Suppressor macrophage treated with lipopolysaccharide for 4 hours (primary cell): ENCODE measurements at places on chromosomes 1 and 21.
A peak's percentile ranks its signal among the peaks of the same experiment; 100 is the strongest.

- peak; percentile 95 for DNase-seq
Measured at GRCh38 chr1:27650539-27651175, 15.7 kb upstream of the FGR start.

- peak; percentile 68 for DNase-seq
Measured at GRCh38 chr1:227946624-227947385, 927 bp downstream of the WNT9A start.

- DNase-seq = no peak
Measured at GRCh38 chr1:33468531-33468930, 3.9 kb upstream of the ZSCAN20 start.

DNA sequence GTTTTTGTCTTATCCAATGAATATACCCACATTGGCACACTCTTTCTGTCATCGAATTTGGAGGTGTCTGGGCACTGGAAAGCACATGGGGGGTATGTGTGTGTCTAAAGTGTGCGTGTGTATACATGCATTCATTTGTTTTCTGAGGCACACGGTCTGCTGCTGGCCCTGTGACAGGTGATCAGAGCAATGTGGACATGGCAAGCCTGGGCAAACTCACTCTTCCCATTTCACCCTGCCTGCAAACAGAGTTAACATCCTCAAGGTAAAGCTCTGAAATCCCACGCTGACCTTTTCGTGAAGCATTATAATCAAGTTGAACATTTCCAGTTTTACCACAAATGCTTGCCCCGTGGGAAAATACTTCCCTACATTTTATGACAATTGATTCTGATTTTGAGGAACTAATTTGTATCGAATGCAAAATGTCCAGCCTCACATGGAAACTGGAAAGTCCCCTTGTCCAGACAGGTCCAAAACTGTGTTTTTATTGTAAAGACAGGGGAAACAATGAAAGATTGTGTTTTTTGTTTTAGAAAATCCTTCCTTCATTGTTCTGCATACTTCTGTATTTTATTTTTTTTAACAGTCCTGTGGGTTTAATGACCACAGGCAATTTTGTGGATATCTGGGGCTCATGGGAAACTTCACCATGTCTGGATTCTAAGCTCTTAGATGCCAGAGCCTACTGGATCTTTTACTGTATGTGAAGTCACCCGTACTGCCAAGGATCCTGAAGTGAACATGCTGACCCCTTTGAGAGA lies 160.9 kb downstream of the PBX1 start:
- DNase-seq = peak; percentile 47

GRCh38 chr21:27793901-27794300 lies 827.0 kb upstream of the ADAMTS5 start:
- DNase-seq = no peak

DNA sequence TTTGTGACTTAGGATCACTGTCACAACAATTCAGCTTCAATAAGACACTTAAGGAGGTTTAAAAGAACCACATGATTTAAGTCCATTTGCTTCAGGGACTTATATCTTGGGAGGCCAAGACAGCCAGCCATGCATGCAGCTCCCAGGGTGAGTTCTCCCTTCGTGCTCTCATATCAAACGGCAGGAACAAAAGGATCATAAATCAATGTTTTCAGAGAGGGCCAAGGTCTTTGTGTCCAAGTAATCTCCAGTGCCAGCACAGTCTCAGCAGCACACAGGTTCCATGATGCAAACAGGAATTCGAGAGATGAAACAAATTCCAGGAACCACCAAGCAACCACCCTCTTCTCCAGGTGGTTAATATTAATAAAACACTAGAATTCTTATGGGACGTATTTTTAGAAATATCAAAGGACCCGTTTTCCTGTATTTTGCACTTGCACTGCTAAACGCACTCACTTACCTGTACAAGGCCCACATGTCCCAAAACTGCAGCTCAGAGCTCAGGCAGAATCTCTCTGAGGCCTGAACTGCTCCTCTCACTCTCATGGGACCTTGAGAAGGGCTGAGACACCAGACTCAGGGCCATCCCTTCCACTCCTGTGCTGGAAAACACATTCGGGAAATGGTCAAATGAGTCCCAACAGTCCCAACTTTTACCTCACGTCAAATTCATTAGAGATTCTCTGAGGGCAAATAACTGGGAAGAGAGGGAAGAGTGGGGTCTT lies 100.0 kb upstream of the RAB4A start:
- no peak for DNase-seq

DNA sequence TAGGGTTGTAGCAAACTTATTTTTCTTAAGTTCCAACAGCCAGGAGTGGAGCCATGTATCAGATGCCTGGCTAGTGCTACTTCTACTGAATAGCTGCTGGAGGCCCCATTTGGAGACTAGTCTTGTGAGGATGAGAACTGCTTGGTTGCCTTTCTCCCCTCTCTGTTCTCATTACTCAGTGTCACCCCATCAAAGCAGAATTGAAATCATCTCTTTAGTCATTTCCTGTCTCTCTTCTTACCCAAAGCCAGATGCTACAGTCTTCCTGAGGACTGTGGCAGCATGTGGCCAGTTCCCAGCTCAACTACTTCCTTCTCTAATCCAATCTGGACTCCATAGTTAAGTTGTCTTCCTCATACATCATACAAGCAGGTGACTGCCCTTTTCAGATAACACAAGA lies 197.5 kb downstream of the BRINP2 start:
- DNase-seq = peak; percentile 5

DNA sequence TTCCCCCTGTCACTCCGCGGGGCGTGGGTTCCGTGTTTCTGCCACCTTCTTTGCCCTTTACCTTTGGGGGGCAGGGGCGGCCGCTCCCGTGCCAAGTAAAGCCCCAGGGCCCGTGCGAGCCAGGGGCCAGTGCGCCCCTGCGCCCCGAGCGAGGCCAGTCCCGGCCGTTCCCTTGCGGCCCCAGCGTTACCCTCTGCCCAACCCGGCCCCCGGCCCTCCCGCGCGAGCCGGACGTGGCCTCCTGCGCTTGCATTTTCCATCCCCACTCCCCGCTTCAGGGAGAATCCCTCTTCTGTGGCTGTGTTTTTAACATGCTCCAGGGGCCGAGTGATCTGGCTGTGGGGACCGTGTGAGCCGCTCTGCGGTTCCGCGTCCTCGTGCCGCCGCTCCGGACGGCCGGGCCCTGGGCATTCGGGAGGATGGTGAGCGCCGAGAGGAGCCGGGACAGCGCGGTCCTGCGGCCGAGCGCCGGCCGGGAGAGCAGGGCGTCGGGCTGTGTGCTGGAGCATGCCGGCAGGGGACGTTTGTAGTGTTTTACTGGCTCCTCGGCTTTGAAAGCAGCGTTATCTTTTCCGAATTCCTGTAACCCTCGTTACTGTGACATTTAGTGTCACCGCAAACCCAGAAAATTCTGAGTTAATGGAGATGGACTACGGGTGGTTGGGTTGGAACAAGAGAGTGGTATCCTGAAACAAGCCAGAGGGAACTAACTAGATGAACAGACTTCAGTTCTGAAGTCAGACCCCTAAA lies 1.0 kb downstream of the GALNT2 start:
- DNase-seq = peak; percentile 54

DNA sequence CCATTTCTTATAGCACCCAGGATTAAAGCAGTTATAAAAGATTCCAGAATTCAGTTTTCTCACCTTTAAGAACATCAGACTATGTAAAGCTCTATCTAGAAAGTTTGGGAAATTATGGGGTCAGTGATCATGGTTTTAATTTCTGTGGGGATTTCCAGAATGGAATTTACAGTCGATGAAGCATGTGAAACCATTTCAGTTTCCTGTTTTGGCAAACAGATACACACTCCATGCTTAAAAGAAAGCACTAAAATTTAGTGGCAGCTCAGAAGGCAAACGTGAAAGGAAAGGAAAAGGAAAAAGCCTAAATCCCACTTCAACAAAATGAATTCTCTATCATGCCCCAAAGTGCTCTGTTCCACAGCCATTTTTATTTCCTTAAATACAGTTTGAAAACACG lies 60.4 kb downstream of the FYB2 start:
- DNase-seq = peak; percentile 46

DNA sequence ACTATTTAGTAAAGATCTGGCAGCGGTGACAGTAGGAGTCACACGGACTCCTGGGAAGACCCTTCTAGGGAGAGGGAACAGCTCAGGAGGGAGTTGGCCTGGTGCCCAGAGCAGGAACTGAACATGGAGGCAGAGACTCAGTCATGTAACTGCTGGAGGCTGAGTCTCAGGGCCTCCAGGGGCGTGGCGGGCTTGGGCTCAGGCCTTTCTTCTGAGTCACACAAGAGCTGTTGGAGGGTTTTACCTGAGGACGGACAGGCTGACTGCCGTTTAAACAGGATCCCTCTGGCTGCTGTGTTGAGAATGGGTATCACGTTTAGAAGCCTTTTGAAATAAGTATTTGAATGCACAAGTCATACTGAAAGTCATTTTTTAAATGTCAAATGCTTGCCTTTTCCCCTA lies 7.2 kb upstream of the ETS2 start:
- no peak for DNase-seq

DNA sequence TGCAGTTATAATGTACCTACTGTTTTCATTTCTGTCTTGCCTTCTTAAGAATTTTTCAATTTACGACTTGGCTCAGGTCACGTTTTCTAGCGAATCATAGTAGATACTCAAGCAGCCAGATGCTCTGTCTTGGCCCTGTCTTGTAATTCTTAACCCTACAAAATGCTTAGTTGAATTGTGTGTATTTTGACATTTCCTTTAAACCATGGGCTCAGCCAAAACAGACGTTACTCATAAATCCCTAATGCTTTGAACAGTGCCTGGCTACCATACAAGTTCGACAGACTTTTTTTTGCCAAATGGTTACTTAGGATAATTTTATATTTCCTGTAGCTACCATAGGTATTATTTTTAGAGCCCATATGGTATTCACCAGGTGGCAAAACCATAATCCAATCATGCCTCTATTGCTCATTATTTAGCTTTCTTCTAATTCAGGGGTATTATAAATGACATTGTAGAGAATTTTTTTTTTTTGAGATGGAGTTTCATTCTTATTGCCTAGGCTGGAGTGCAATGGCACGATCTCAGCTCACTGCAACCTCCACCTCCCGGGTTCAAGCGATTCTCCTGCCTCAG lies 54.3 kb downstream of the KCNK1 start:
- DNase-seq = no peak

GRCh38 chr1:211257826-211258225 lies 1.3 kb upstream of the RCOR3 start:
- no peak for DNase-seq

GRCh38 chr1:12209495-12209832 lies 20.4 kb upstream of the VPS13D start:
- DNase-seq = peak; percentile 12

- DNase-seq = no peak
Measured at GRCh38 chr1:68459091-68459490, 9.3 kb upstream of the RPE65 start.

DNA sequence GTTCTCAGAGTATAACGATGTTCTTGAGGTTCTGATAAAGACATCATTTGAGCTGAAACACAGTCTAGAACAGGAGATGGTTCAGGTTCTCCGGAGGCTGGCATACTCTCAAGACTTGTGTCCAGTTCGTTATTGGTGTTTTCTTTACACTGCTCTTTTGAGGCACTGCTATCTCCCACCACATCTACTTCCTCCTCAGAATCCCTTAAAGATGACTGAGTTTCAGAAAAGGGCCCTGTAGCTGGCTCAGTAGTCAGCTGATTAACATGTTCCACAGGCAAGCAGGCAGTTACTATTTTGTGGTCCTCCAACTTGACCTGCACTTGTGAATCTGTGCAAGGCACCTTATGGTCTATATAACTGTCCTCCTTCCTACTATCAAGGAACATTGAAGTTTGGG lies 50.2 kb downstream of the ZZZ3 start:
- DNase-seq = peak; percentile 12
